ENCODE measurements at places on chromosomes 3 and 15.

DNA sequence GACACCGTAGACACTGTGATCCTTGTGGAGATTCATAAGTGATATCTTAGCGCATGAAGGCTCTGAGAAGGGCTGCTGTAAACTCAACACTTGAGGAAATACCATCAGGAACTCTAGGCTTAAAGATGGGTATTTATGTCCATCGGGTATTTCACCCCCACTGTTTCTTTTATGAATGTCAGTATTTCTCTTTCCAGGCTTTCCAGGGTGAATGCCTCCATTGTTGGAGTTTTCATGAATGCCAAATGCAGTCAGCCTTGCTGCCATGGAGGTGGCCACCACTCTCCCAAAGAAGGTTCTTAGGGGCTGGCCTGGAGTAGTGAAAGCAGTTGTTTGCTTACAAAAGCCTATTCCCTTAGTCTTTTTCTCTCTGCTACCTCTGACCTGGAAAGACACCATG lies 259.2 kb downstream of the SLCO3A1 start:
- no peak for DNase-seq

- DNase-seq, result no peak
Measured at GRCh38 chr15:101433396-101433795, 56.1 kb downstream of the PCSK6 start.

GRCh38 chr3:195697582-195698324 lies 23.0 kb upstream of the MUC20 start:
- DNase-seq, result no peak

- no peak for DNase-seq
Measured at GRCh38 chr15:34986771-34987480, 1.2 kb downstream of the ZNF770 start.

GRCh38 chr3:50147861-50148260 lies 7.3 kb upstream of the SEMA3F start:
- no peak for DNase-seq

DNA sequence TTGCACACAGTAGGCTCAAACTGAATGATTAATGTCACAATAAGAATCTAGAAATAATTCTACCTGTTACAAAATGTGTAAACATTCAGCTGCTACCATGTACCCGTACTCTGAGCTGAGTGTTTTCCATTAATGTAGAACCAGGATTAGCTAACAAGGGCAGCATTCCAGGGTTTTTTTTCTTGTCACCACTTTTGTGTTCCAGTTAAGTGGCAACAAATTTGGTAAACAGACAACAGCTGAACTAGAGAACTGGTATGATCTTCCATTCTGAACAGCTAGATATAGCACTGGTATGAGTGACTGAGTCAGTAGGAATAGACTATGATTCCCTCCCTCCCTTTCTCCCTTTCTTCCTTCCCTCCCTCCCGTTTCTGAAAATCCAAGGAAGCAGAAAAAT lies 229.4 kb downstream of the CD47 start:
- no peak for DNase-seq

GRCh38 chr3:113890256-113890900 lies 51.8 kb downstream of the GRAMD1C start:
- DNase-seq, result no peak

Measured in GM12891 (cell line).